Right atrium auricular region (tissue), 2 donors: ENCODE measurements at places on chromosomes 13 and 19. TPM values are rescaled to one million over a fixed set of nuclear protein-coding genes. Genes with fewer than 3 reads are reported as not detected.

KIR2DL3 gene
- total RNA-seq: not detected

DNA sequence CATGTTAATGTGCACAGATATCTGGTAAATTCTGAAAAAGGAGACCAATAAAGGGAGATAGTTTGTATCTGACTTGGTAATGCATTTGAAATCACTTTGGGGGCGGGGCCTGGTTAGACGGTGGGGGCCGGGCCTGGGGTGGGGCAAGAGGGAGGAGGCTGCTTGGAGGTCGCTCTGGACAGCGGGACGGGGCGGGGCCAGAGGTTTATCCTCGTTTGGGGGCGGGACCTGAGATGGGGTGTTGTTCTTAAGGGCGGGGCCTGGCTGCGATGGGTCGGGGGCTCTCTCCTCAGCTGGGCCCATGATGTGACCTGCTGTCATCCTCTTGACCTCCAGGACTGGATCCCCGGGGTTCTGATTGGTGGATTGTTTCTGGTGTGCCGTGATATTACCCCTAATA lies 4.9 kb upstream of the ZNF808 start:
- no peak for DNase-seq

DNA sequence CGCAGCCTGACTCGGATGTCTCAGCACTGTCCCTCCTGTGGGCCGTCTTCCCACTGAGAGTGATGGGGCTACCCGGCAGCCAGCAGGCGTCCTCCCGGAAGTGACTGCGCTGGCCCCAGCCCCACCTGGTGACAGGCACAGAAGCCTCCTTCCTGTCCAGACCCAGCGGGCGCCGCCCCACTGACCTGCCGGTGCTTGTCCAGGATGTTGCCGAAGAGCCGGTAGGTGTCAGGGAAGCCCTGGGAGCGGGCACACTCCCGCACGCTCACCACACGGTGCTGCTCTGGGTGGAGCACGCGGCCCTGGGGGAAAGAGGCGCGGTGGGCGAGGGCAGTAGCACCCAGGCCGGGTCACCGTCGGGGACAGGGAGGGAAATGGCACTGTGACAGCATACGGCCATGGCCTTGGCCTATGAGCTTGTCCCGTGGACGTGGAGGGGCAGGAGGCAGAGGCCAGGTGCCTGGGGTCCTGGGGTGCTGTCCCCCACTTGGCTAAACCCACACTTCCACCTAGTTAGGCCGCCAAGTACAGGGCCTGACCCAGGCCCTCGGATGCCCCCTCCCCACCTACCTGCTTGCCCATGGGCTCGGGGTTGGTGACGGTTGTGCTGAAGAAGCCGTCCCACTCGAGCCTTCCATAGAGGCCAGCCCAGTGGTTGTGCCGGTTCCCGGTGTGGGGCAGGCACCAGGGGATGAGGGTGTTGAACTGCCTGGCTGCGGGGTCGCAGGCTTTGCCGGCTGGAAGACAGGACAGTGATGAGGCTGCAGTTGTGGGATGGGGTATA lies 16.0 kb upstream of the EIF3G start:
- no peak for DNase-seq

DNA sequence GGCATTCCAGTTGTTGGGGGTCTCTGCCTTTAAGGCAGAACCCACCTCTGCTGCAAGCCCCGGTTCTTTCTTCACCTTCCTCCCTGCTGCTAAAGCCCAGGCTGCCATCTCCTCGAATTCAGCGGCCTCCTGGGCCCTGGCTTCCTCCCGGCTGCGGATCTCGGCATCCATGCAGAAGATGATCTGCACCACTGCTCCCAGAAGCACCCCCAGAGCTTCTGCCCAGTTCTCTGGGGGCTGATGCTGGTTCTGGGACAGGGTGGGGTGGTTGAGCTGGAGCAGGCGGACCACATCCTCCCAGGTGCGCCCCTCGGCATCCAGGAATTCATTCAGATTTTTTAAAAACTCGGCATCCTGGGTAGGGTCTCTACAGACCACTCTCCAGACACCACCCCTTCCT lies 987 bp downstream of the PNMA8A start:
- no peak for DNase-seq

DNA sequence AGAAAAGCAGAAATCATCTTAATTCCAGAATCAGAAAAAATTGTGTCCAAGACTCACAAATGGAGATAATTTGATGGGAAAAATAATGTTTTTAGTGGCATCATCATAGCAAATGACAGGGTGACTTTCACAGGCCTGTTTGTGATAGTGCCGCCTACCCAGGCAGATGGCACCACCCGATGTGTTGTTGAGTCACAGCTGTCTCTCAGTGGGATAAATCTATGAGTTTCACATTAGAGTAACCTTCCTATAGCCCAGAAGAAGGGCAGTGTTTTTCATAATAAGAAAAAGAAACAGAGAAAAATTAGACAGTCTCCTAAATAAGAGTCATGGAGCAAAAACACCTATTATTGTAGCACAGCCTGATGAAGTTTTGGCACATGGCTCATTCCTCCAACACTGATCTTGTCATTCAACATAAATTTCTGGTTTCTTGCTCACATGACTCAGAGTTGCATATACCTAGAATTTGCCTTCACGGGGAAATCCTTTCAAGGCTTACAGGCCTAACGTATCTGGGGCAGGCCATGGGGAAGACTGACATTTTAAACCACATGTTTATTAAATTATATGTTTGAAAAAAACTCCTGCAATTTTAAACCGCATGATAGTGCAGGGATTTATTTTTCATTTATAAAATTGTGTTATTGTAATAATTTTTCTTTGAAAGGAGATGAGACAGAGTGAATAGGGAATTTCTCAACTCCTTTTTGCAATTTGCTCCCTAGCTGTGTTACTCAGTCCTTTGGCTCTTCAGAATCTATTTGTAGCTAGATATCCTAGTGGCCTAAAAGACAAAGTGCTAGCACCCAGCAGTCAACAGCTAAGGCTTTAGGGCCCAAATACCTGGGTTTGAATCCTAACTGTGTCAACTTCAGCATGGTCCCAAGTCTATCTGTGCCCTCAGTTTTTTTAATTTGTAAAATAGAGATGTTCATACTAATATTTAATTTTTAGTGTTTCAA lies 393.7 kb downstream of the NDFIP2 start:
- DNase-seq: no peak

FFAR1 gene
- total RNA-seq: not detected

DNA sequence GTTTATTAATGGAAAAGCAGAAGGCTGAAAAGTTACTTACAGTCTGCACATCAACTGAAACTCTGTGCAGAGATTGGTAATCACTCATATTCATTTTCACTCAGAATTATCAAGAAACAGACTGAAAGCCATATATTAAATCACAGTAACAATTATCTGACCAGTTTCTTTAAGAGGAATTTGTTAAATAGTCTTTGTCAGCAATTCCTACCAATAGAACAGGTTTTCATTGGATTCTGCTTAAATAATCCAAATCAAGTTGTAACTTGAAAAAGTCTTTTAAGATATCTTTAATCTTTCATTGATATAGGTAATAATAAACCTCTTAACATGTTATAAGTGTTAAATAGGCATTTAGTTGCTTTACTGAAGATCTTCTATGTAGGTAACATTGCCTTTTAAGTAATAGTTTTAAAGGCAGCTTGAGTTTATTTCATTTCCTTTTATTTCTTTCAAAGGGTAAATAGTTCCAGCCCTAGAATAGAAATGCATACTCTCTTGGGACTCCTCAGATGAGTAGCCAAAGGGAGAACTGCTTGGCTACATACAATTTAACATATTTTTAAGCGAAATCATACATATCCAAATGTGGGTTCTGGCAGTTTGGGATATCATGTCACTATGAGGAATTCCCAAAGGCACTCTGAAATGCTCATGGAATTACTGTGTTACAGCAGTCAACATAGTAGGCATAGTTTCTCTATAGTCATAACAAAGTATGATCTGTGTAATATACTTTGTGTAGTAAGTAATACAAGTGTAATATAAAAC lies 326.0 kb upstream of the SPRY2 start:
- no peak for DNase-seq

DNA sequence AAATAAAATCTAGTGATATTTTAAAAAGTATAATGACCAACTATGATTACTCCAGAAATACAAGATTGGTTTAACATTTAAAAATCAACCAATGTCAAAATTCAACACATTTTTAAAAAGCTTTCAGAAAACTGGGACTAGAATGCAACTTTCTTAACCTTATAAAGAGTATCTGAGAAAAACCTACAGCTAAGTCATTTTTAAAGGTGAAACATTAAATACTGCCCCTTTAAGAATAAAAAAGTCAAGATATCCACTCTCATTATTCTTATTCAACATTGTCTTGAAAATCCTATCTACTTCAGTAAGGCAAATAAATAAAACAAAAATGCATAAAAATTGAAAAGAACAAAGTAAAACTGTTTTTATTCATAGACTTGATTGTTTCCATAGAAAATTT lies 673.2 kb downstream of the UQCRFS1 start:
- DNase-seq: no peak

DNA sequence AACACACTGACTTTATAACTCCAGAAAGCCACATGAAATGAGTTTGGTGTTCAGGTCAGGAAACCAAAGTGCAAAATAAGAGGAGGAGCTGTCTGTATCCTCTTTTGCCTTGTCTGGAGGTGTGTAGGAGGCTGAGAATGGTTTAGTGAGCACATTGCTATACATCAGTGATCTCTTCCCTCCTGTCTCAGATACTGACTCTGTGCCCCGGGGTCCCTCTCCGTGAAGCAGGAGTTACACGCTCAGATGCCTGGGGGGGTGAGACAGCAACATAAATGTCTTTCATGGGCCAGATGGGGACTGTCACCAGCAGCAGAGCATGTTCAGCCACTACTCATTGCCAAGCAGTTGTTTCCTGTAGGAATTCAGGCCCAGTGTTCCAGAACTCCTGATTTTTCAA lies 285.4 kb downstream of the ATP8A2 start:
- DNase-seq: no peak

- no peak for DNase-seq
These were observed 610.2 kb downstream of the SLITRK1 start for GRCh38 chr13:83272076-83272475.

- DNase-seq: no peak
These were observed 800.1 kb upstream of the PCDH9 start for GRCh38 chr13:68030152-68030809.

DNA sequence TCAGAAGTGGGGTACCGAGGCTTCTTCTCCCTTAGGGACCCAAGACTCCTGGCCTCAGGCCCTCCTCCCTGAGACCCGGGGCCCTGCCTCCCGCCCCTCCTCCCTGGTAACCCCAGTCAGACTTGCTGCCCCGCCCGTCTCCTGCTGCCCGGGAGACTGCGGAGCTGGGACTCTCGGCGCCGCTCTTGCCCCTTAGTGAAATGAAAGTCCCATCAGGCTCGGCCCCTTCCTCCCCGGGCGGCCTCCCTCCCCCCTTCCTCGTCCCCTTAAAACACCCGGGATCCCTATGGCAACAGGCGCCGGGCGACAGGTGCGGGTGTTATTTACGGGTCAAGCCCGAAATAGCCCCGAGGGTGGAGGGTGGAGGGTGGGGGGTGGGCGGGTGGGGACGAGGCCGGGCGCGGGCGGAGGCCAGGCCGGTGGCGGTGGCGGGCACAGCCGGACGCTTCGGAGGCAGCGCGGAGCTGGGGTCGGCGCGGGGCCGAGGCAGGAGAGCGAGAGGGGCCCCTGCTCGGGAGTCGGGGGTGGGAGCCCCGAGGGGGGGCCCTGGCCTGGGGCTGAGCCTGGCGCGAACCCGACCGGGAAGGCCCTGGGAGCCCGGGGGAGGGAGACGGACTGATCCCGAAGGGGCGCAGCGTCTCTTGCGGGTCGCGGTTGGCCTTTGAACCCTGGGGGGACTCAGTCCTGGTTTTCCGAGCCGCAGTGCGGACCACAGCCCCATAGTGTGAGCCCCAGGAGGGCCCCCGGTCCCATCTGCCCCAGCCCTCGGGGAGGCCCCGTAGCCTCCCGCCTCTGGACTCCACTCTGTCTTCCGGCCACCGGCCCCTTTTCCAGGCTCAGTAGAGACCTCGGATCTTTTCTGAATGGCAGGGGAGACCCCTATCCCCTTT lies at the start of gene CACNG6:
TSS of gene CACNG6 (plus strand) at position 414 of the 890 bp plus-strand sequence. CDS start 1,241 bp downstream, outside the sequence.
- DNase-seq: no peak
